ENCODE measurements at places on chromosomes 5 and 9.

- DNase-seq, result no peak
Observed at GRCh38 chr5:88540471-88541115, 271.9 kb upstream of the TMEM161B start.

DNA sequence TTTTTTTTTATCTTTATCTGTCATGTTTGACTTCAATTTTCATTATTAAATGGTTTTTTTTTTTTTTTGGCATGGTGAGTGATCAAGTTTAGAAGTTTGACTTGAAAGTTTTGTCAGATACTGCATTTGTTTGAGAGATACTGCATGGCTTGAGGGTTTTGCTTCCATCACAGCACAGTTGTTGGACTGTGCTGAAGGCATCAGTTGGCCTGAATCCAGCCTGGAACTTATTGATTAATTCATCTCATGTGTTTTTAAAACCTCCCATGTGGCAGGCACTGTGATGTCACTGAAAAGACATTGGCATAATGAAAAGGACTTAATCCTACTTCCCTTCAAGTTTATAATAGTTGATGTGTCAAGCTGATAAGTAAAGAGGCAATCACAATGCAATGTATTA lies 128.4 kb downstream of the FGF10 start:
- no peak for DNase-seq

GRCh38 chr5:154352960-154353548 lies 92.7 kb upstream of the SAP30L start:
- no peak for DNase-seq

DNA sequence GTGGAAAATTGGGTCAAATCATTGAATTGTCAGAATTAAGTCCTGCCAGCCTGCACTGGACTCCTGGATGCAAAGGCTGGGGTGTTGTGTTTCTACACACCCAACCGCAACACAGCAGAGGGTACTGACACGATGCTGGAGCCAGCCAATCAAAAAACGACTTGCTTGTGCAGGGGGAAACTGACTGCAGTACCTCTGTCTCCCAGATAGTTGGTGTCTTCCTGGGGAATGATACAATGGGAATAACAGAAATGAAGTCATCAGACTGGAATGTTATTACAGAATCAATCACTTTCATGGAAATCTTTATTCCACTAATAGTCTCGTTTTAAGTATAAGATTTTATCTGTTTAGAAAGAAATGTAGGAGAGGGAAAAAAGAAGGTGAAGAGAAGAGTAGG lies 330.3 kb downstream of the MLLT3 start:
- DNase-seq, result no peak

DNA sequence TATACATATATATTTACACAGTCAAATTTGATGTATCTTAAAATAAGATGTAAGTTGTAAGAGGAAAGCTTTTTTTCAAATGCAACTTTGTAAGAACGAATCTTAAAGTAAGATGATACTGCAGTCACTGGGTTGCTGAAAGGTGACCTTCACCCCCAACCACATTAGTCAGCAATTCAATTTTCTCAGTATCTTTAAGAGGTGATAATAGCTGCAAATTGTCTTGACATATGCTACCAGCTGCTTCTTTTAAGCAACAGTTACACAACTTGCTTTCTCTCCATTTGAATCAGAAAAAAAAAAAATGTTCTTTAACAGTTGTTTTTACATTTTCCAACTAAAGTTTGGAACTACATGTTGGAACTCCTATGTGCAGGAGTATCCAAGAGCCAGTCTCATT lies 246.6 kb upstream of the CCNG1 start:
- DNase-seq, result no peak

- peak; percentile 26 for DNase-seq
Observed at GRCh38 chr9:18074041-18074440, 399.9 kb upstream of the ADAMTSL1 start.

DNA sequence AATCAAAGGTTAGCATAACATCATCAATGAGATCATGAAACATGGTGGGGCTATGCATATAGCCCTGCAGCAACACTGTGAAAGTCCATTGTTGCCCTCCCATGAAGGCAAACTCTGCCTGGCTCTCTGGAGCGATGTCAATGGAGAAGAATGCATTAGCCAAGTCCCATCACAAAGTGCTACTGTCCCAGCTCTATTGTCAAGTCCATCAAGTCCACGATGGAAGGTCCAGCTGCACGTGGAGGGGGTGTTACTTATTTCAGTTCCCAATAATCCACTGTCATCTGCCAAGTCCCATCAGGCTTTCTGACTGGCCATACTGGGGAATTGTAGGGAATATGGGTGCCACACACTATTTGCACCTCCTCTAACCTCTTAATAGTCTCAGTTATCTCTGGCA lies 10.8 kb downstream of the DMAC1 start:
- DNase-seq, result no peak

GRCh38 chr5:110092955-110093785 lies 403.4 kb downstream of the MAN2A1 start:
- peak; percentile 59 for DNase-seq

Data from adipocyte (in vitro differentiated cells).